SW480 (cell line): ENCODE measurements at places on chromosomes 16 and 17.

GRCh38 chr16:30875871-30876801 lies 17.7 kb downstream of the BCL7C start:
- DNase-seq: no peak

GRCh38 chr17:28282596-28282995 lies 36.4 kb upstream of the TMEM97 start:
- peak; percentile 29 for DNase-seq

GRCh38 chr16:81357711-81358260 lies 43.0 kb downstream of the GAN start:
- DNase-seq: no peak

DNA sequence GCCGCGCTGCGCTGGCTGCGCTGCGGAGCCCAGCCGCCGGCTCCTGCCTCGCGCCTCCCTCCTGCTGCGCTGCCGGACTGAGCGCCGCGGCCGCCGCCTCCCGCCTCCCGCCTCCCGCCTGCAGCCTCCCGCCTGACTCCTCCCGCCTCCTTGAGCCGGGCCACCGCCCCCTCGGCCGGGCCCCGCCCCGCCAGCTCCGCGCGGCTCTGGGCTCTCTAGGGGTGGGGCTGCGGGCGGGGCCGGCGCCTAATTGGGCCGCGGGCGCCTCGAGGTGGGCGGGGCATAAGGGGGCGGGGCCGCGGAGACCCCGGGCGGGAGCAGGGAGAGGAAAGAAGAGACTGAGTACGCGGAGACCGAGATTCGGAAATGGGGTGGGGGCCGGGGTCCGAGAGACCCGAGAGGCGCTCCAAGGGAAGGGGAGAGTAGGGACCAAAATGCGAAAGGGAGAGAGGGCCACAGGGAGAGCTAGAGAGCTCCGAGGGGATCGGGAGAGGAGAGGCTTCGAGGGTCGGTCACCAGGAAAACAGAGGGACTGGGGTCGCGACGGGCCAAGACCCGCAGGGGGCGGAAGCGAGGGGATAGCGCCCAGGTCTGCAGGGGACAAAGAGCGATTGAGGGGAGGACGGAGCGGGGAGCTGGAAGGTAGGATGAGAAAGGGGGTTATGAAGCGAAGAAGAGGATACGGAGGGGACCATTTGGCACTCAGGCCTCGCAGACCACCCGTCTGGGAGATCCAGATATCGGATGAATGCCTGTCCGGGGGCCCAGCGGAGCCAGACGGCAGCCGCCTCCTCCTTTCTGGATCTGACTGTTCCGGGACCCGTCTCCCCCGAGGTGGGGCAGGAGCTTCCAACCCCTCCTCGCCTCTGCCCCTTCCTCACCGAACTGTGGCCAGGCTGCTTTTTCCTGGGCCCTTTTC lies at the start of gene C1QL1:
Gene C1QL1, minus strand, starts transcription at position 79 of the 919 bp plus-strand sequence. CDS start 255 bp downstream, outside the sequence.
- DNase-seq: peak; percentile 82

- no peak for DNase-seq
These were observed 112.7 kb downstream of the VPS53 start for GRCh38 chr17:601926-602303.

GRCh38 chr16:48911700-48912099 lies 301.7 kb upstream of the N4BP1 start:
- no peak for DNase-seq
